ENCODE measurements at places on chromosomes 2 and 18.

DNA sequence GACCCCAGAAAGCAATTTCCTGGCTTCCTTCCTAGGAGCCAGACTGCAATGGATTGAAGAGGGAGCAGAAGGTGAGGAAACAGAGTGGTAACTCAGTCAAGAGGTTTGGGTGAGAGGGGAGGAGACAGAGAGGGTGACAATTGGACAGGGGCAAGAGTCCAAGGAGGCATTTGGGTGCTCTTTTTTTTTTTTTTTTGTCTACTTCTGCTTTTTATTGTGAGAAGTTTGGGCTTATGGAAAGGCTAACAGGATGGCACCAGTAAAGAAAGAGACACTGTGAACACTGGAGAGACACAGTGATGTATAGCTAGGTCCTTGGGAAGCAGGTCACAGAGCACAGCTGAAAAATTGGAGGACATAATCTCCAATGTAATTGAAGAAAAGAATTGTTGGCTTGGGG is 25.0 kb downstream of the CYBRD1 start:
- DNase-seq: peak; percentile 24

DNA sequence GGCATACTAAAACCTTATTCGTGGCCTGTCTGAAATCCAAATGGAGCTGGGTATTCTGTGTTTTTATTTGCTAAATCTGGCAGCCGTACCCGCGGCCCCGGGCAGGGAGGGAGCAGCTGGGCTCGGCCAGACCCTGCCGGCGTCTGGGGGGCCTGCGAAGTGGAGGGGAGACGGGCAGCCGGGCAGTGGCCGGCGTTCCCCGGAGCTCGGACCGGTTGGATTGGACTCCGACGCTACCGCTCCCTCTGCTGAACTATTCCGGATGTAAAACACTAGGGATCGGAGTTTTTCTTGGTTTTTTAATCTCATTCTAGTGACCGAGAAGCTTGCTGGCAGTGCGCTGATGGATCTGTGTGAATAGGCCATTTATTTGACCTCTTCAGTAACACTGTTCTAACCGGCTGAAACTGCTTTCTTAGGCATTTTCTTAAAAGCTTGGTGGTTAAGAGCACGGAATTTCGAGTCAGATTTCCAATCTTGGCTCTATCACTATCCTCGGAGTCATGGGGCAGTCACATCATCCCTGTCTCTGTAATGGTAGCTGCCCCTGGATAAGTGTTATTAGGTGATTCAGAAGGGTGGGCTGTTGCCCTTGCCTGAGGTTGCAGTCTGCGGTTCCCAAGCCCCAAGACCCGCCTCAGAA is 694 bp downstream of the UNC50 start:
- DNase-seq: peak; percentile 55

DNA sequence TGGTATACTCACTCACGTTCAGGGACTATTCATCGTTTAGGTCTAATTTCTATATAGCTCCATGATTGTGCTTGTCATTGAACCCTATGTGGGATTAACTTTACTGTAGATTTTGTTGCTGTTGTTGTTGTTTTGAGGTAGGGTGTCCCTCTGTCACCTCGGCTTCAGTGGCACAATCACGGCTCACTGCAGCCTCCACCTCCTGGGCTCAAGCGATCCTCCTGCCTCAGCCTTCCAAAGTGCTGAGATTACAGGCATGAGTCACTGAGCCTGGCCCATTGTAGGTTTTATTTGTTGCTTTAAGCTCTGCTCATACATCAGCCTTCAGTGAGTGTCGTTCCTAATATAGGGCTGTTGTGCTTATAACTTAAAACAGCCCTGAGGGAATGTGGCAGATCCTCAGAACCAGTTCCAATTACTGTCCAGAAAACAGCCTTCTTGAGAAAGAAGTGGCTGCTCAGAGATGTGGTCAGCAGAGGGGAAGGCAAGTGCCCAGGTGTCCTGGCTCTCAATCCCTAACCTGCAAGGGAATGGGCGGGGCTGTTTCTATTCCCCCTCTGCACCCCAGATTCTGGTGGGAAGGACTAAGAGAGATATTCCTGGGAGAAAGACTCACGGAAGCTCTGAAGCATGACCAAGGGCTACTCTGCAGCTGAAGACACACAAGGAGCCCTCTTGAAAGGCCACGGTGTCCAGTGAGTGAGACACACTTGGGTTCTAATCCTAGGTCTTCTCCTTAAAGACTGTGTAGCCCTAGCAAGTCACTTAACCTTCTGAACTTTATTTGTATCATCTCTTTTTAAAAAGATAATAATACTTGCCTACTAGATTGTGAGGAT is 79.6 kb upstream of the LCLAT1 start:
- DNase-seq: no peak

- no peak for DNase-seq
Observed at GRCh38 chr2:36857713-36858112, 108.6 kb downstream of the STRN start.

DNA sequence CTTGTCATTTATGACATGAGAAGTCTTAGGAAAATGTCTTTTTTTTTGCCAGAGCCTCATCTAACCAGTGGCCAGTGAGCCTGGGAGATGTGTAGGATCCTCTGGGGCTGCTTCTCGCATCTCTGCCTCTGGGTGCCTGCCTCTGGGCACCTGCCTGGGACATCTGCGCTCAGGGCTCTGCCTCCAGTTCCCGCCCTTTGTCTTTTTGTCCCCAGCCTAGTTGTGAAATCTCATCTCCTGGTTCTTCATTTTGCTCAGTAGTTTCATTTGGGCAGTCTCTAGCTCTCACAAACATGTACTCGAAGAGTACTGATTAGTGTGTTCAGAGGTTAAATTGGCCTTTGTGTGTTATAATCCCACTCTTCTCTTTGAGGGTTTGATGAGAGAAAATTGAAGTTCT is 92.0 kb downstream of the LTBP1 start:
- no peak for DNase-seq

DNA sequence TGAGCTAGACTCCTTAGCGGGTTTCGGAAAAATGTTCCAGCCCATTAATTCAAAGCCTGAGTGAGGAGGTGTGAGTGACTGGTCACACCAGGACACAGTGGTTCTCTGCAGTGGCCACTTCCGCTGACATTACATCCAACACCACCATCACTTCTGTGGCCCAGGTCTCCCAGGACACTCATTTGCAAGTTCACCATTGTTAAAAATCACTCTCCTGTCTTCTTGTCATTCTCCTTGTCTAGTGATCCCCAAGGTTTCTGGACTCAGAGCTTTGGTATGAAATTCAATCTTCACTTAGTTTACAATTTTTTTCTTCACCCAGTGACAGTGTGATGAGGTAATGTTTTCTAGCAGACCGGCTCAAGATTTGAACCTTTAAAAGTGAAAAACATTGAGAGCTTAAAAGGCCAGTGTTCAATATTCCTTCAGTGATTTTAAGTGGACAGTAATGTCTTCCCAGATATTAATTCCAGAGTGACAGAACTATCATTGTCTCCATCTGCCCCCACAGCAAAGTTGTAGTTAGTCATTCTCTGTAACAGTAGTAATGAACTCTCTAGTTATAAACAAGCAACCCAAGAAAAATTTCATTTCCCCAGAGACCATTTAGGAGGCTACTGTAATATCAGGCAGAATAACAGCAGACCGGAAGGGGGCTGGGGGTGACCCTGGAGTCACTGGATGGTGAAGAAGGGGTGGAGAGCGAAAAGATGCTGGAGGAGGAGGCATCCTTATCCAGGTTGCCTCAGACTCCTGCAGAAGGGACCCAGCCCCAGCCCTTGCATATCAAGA is 164.9 kb downstream of the GFPT1 start:
- DNase-seq: no peak

- no peak for DNase-seq
Observed at GRCh38 chr2:109352898-109353689, 224.1 kb downstream of the SH3RF3 start.

DNA sequence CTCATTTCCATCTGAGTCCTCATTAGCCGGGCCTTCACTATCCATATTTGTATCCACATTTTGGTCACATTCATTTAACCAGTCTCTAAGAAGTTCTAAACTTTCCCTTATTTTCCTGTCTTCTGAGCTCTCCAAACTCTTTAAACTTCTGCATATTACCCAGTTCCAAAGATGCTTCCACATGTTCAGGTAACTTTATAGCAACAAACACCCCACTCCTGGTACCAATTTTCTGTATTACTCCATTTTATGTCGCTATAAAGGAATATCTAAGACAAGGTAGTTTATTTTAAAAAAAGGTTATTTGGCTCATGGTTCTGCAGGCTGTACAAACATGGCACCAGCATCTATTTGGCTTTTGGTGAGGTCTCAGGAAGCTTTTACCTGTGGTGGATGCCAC is 38.8 kb upstream of the AGFG1 start:
- no peak for DNase-seq

DNA sequence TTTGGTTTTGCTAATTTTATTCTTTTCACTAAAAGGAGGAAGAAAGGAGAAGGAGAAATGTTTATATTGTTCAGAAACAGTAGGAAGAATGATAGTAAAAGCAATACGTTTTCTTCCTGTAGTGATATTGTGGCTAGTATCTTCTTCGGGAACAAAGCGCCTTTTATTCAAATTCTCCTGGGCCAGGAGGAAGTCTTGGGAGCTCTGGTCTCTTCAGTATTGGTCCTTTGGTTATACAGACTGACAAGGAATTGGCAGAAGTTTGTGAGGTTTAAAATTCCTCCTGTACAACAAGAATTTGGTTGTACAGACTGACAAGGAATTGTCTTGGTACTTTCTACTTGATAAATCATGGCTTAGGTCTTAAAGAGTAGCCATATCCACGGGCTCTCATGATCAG is 9.9 kb downstream of the GIGYF2 start:
- no peak for DNase-seq

- no peak for DNase-seq
Observed at GRCh38 chr2:101200676-101201075, 49.5 kb upstream of the TBC1D8 start.

- peak; percentile 80 for DNase-seq
Observed at GRCh38 chr2:68403199-68403644, 38.1 kb downstream of the PLEK start.

- DNase-seq: peak; percentile 84
Observed at GRCh38 chr18:46343931-46344372, 239.8 kb downstream of the HAUS1 start.

DNA sequence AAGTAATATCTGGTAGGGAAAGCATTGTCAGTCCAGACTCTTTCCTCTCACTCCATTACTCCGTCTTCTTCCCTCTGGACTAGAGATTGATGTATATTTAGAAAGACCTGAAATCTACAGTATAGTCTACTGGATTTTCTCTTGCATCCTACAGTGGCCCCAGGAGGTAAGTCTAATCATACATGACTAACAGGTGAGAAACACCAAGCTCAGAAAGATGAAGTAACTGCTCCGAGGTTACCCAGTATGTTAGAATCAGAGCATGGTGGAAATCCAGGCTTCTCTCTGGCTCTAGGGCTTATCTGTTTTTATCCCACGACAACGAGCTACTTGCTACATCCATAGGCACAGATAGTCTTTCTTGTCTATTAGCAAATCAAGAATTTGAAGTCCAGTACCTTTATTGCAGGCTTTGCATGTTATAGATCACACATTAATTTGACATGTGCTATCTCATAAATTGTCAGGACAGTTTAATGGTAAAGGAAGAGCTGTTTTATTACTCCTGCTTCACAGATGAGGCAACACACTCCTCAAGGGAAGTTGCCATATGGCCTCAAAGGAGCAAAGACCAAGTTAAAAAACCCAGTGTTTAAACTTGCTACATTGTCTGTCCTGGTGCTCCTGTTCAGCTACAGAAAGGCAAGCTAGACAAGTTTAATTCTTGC is 484.3 kb downstream of the THSD7B start:
- no peak for DNase-seq
